CD4-positive, alpha-beta T cell treated with Interleukin-6 at 100 ng/mL for 8 hours (primary cell): ENCODE measurements at places on chromosomes 7 and 10.
A peak's percentile ranks its signal among the peaks of the same experiment; 100 is the strongest.

GRCh38 chr10:52967806-52968795 is 195.5 kb upstream of the MBL2 start:
- no peak for DNase-seq

DNA sequence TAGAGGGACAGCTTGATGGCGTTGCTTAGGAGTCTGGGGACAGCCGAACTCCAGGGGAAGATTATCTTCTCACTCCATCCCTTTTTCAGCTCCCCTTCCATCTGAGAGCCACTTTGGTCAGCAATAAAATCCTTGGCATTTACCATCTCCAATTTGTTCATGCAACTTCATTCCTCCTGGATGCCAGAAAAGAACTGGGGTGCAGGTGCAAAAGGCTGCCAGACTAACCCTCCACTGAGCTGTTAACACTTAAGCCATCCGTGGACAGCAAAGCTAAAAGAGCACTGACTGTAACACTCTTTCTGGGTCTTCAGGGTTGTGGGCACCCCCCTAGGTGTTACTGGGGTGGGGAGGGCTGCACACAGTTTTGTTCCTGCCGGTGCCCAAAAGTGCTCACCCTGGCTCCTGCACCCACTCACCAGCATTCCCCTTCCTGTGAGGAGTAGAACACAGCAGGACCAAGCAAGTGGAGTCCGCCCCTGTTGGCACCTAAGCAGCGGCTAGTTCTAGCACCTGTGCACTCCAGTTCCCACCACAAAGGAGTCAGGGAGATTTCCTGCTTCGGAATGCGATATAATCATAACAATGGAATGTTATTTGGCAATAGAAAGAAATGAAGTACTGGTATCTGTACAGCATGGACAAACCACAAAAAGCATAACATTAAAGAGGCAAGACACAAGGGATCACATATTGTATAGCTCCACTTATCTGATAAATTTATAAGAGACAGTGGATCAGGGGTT is 95.1 kb downstream of the NPY start:
- no peak for DNase-seq

- no peak for DNase-seq
Measured at GRCh38 chr7:24685708-24686107, 71.6 kb downstream of the GSDME start.

DNA sequence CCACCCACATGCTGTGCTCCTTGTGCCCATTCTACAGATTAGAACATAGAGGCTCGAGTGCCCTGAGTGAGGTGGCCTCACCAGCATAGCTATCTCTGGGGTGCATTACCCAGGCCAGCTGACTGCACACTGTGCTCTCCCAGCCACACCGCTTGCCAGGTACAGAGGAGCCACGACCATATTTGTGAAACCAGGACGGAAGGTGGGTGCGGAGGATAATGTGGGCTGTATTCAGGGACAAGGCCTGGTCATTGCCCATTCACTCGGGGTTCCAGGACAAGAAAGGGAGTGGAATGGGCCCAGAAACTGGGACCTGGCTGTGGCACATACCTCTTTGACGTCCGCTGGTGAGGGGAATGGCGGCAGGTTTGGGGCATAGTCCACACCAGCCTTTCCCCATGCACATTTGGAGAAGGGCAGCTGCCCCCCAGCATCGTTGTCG is 236.0 kb downstream of the TNS3 start:
- no peak for DNase-seq

- no peak for DNase-seq
Measured at GRCh38 chr7:106151459-106152312, 39.6 kb upstream of the SYPL1 start.

- DNase-seq, result no peak
Measured at GRCh38 chr7:15446280-15446679, 115.5 kb downstream of the AGMO start.

DNA sequence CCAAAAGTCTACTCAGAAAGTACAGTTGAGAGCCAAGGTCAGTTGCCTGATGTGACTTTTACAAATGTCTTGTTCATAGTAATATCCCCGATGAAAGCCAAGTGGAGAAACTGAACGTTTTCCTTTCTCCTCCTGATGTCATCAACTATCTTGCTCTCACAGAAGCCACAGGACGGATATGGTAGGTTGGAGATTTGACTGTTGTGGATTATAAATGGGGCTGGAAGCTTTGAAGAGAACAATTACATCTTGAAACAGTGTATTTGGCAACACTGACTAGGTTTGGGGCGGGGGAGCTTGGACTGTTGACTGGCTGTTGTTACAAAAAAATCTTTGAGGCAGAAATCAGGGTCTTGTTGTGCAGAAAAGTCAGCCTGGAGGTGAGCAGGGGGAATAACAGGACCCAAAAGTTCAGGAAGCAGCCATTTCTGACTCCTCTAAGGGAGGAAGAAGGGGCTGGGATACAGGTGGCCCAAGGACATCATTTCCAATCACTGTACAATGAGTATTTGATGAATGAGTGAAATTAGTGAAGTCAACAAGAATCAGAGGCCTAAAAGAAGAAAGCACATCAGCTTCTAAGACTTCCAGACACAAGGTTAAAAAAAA is 24.3 kb downstream of the PLEKHS1 start:
- no peak for DNase-seq

- DNase-seq, result no peak
Measured at GRCh38 chr7:106597751-106598546, 63.0 kb downstream of the CCDC71L start.

DNA sequence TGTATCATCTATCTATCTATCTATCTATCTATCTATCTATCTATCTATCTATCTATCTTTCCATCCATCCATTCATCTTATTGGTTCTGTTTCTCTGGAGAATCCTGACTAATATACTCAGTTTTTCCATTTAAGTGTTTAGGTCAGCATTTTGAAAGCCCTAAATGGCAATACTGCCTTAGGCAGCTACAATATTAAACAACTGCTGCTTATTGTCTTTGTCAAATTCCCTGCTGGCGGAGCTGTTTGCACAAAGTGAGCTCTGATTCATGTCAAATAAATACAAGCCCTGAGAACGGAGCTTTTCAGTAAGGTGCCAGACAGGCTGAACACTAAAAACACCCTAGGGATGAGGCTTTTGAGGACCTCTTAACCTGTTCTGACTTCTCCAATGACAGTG is 7.1 kb upstream of the KLHL7 start:
- DNase-seq, result no peak

GRCh38 chr7:2675256-2675764 is 12.7 kb upstream of the AMZ1 start:
- DNase-seq, result no peak

GRCh38 chr7:152336754-152337368 is 98.9 kb downstream of the KMT2C start:
- peak; percentile 28 for DNase-seq

GRCh38 chr10:23742368-23742767 is 303.5 kb downstream of the OTUD1 start:
- DNase-seq, result no peak

GRCh38 chr7:8638076-8638475 is 204.7 kb downstream of the NXPH1 start:
- DNase-seq, result no peak

GRCh38 chr7:114087653-114088469 is 169.1 kb upstream of the PPP1R3A start:
- no peak for DNase-seq

- DNase-seq, result no peak
Measured at GRCh38 chr10:128258421-128258976, 132.3 kb upstream of the MKI67 start.

- peak; percentile 53 for DNase-seq
Measured at GRCh38 chr10:103859161-103860086, 4.0 kb upstream of the SH3PXD2A start.

DNA sequence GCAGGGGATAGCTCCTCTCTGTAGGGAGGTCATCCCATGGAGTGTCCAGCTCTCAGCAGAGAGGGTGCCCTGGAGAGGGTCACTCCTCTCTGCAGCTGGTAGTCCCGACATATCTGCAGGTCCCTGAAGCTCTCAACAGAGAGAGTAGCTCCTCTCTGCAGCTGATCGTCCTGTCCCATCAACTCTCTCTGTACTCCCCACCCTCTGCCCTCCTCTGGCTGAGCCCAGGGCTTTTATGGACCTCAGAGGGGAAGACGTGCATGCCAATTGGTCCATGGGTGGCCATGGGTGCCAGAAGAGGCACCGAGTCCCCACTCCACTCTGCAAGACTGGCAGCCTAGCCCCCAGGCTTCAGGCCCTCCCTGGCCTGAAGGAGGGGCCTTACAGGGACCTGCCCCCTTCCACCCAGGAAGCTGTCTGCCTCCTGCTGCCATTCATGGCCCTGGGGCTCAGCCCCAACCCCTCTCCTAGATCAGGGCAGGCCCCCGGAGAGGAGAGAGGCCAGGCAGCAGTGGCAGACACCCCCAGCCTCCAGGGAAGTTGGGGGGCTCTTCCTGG is 9.0 kb upstream of the BLVRA start:
- DNase-seq, result no peak

DNA sequence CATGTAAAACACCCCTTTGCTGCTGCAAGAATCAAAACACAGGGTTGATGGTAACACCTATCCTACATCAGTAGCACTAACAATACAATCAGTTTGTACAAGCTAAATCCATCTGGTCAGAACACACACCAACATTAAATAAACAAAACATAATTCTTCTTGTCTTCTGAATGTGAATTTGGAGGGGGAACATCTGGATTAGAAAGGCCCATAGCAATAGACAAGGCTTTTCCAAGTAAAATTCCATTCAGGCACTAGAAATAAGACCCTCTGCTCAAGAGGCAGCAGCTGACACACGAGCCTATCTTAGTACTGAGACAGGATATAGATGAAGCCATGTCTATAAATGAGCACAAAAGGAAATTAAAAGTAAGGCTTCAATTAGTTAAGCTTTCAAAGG is 839.9 kb upstream of the LRRTM3 start:
- DNase-seq, result no peak

- no peak for DNase-seq
Measured at GRCh38 chr10:2890093-2890492, 177.3 kb upstream of the PFKP start.

DNA sequence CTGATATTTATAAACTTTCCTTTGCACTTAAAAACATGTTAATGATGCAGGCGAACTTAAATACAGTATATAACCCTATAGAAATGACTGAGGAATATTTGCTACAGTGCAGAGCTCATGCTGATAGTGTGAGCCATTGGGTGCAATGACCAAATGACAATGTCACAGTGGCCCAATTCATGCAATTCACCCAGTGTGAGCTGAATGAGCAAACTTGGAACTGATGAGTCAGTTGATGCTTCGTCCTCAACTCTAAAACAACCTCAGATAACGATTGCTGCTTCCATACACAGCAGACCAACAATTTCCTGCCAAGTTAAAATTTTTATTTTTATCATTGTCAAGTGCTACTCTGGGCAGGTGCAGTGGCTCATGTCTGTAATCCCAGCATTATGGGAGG is 12.1 kb upstream of the ZC3HAV1L start:
- DNase-seq, result no peak

GRCh38 chr10:98460837-98461499 is 14.2 kb upstream of the HPS1 start:
- no peak for DNase-seq

GRCh38 chr7:49030221-49030620 is 105.9 kb downstream of the CDC14C start:
- DNase-seq, result no peak

- DNase-seq, result no peak
Measured at GRCh38 chr10:17923728-17924127, 28.0 kb upstream of the SLC39A12 start.

- no peak for DNase-seq
Measured at GRCh38 chr10:24792638-24793037, 69.0 kb upstream of the ARHGAP21 start.

DNA sequence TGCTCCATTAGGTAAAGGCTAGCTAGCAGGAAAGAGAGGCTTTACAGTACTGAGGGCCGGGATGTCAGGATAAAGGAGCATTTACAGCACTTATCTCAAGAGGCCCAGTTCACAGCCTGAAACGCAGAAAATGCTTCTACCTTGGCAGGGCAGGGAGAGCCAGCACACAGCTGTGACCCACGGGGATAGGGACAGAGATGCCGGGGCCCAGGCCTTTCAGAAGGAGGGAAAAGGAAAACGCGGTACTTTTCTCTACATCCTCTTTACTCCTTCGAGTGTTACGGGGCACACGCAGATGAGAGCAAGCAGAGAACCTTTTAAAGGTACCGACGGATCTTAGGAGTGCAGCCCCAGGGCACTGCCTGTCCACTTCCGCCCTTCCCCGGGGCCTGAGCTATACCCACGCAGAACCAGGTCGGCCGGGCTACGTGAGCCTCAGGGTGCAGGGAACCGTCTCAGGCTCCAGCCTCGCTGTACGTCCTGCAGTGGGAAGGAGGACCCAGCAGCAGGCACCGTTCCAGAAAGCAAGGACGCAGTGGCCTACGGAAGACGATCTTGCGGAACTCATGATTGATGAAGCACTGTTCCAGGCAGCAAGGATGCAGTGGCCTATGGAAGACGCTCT is 232.3 kb downstream of the ELFN1 start:
- DNase-seq, result no peak

DNA sequence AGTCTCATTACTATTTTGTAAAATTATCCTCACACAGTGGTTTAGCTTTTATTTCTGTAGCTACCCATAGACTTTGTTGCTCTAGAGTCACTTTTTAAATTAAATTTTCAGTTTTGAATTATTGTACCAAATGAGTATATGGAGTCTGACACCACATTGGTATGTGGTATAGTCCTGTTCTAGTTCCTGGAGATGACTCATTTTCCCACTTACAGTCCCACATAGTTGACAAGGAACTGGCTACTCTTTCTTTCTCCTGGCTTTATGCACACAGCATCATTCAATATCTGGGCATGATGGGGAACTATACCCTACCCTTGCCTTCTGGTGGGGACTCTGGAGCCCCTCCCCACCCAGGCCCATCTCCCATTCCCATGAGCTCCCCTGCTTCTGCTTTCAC is 92.6 kb upstream of the RAB11FIP2 start:
- no peak for DNase-seq

DNA sequence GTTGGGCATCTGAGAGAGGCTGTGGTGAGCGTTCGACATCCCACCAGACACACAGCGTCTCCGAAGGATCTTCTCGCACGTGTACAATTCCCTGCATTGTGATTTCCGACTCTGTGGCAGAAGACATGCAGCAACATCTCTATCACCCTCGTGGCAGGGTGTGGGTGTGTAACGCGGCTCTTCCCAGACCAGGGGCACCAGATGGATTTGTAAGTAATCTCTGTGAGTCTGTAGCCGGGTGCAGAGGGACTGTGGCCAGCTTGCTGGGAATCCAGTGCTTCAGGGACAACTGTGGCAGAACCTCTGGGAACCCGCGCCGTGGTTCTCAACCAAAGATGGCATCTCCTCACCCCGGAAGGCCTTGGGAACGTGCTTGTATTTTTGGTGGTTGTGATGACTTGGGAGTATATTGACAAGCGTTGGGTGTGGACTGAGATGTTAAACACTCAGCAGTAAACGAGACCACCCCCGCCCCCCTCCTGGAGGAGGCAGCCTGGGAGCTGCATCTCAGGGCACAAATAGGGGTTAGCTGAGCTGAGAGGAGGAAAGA is 21.2 kb downstream of the FOXL3 start:
- no peak for DNase-seq

DNA sequence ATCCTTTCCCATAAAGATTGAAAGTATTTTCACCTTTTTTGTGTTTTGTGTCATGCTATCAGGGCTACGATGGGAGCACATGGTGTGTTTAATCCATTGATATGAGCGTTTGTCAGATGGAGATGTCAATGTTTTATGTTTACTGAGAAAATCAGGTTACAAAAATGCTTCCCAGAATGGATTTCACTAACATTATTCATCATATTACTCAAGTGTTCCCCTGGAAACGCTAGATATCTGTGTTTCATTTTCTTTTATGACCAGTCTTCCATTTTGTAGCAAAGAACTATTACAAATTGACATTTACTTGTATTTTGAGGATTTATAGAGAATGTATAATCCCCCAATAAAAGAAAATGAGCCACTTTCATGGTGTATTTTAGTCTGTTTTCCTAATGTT is 293.5 kb upstream of the AKR1E2 start:
- no peak for DNase-seq
